K562 (cell line): ENCODE measurements at places on chromosomes 7 and 10.

DNA sequence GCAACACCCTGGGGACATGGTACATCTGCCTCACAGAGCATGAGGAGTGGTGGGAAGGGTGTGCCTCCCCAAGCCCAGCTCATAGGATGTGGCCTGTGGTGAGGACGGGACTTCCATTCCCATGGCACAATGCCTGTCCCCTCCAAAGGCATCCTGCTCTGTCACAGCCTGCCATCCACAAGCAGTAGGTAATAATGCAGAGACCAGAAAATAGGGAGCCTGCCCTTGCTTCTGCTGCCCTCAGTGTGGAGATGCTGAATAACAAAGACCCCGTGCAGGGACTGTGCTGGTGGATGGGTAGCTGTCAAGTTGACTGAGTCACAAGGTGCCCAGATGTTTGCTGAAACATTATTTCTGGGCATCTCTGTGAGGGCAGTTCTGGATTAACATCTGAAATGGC is 199.9 kb upstream of the GRB10 start:
- no peak for DNase-seq

DNA sequence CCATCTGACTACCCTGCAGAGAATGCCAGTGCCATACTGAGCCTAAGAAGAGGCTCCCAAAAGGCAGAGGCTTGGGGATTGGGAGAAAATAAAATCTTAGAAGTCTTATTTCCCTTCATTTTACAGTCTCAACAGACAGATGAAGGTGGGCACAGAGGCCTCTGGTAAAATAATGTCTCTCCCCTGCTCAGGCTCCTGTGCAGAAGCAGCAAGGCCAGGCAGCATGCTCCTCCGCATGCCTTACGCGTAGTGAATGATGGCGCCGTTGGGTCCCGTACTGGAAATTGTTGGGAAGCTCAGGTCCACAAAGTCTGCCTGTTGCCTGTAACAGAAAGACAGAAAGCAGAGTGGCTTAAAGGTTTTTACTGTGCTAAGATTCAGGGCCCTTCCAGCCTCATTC is 45.8 kb downstream of the XPNPEP1 start:
- DNase-seq, result no peak

DNA sequence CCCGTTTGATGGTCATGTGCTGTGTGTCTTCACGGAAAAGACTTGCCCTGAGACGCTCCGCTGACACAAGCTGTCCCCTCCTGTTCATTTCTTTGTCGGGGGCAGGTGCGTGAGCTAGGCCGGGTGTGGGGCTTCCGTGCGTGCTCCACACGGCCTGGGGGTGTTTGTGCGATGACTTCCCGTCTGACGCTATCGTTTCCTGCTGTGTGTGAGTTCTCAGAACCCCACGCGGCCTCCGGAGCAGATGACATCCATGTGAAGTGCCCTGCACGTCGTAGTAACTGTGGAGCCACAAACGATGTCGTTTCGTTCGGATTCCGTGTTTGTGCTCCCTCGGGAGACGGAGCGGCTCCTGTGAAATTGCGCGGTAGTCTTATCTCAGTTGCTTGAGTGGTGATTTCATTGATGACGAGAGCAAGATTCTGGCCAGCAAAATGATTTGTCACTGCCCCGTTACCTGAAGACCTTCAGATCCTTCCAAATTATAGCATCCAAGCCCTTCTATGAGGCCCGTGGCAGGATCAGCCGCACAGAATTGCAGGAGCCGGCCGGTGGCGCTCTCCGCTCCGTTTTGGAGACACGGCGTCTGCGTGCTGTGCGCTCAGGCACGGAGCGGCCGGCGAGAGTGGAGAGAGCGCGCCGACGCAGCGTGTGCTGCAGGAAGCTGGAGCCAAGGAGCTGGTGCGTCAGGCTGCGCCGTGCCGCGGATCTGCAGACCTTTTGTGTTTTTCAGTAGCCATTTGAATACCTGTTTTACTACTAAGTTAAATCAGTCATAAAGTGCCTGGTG is 94.9 kb downstream of the NKX6-2 start:
- no peak for DNase-seq

DNA sequence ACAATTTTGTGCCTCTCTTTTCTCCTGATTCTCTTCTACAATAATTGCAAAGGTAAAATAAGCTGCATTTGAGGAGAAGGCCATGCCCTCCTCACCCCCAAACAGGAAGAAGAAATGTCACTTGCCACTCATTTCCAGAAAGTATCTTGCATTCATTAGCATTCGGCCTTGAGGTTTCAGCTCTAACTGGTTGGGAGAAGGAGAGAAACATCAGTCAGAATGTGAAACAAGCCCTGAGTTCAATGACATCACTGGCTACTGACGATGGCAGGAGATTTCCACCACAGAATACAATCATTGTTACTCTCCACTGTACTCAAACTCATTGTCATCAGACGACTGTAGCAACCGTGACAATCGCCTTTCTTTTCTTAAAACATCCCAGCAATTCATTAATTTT is 72.8 kb downstream of the PRKCQ start:
- DNase-seq, result no peak
